AG09309 (cell line): ENCODE measurements at places on chromosomes 7 and 10.

DNA sequence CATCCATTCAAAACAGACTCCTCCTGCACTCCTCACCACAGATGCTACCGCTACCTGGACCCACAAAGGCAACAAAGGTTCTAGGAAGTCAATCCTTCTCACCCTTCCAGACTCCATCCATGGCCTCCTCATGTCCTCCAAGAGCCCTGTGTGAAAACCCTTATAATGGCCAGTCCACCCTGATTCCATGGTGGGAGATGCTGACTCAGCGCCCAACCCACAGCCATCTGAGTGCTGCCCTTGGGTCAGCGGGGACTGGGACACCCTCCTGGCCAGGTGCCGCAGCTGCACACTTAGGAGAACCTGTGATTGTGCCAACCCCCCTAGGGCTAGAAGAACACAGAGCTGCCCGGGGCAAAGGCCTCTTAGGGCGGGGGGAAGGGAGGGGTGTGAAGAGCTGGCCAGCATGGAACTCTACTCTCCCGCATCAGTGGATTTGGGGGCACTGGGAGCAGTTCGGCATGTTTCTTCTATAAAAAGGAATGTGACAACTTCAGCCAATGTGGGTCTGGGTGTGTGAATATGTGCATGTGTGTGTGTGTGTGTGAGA lies 25.4 kb downstream of the TMEM273 start:
- DNase-seq = no peak

- DNase-seq = no peak
Observed at GRCh38 chr10:62738916-62739315, 65.6 kb upstream of the ADO start.

DNA sequence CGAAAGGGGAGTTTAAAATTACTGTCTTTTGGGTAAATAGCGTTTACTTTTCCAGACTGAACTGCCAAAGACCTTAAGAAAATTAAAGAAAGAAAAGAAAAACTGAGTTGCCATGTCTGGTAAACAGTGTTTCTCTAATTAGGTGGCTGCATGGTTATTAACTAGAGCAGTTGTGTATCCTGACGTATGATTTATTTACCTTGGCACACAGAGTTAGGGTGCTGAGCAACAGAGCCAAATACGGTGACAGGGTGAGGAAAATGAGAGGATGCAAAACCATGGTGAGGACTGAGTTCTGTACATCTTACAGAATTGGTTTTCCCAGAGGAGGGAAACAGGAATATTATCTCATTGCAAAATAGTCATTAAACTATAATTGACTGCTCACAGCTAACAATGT lies 546.4 kb upstream of the FZD8 start:
- no peak for DNase-seq

GRCh38 chr7:133837224-133837623 lies 289.9 kb upstream of the LRGUK start:
- no peak for DNase-seq

DNA sequence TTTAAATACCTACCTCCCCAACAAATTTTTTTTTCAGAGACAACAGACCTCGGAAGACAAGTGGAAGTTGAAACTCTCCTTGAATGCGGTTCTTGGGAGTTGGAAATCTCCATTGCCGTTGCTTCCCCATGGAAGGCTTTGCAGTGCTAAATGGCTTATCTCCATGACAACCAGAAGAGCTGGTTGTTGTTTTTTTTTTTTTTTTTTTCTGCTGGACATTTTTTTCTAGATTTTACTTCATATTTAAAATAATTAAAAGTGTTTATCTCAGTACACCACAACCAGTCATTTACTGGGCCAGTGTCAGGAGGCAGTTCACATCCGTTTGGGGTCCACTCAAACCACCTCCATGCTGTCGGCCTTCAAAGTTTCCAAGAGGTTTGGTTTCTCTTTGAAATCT lies 348.5 kb upstream of the PRKCQ start:
- DNase-seq = no peak

DNA sequence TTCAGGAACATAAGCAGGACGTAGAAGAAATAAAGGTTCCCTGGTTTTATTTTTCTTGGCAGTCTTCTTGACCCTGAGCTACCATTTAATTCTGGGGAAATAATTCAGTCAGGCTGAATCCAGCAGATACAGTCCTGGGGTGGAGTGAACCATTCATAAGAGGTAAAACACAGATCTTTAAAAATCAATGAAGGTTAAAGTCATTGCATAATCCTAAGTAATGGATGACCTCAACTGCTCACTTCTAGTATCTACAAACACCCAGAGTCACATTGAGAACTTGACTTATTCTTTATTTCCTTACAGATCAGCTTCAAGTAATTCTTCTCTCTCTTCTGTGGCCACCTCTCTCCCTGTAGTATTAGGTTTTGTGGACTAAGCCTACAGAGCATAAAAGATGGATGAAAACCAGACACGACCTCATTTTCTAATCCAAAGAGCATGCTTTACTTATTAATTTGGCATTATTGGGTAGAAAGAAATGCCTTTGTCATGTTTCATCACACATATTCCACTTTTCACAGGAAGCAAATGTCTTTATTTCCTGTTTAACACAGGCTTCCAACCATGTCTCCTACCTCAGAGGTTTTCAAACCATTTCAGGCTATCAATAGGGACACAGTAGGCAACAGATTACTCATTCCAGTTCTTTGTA lies 182.3 kb upstream of the IMMP2L start:
- no peak for DNase-seq

GRCh38 chr10:132838346-132838970 lies 52.5 kb upstream of the NKX6-2 start:
- no peak for DNase-seq

DNA sequence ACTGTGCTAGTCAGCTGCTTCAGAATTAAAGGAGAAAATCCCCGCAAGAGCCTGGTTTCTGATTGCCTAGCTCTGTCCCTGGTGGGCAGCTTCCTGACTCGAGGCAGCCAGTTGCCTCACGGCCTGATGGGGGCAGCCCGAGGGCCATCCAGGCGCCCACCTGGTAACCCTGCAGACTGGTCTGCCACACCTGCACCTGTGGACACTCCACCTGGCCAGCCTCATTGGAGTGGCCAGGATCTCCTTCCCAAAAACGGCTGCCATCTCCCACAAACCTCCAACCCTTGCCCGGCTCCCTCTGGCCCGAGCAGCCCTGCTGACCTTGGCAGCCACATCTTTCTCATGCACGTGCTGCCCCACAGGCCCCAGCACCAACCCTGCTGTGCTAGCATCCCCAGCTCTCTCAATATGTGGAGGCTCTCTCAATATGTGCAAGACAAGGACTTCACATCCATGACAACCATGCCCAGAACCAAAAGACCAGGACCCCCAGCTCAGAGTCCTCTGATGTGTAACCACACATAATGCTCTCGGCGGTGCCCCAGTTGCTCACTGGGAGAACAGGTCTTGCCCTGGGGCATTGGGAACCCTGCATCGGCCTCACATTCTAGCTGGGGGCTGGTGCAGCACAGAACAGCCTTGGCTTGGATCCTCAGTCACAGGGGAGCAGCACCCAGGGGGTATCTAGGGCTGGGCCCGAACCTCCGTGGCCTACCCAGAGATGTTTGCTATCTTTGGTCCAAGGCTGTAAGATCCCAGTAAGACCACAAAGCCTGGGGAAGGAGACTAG lies 14.6 kb downstream of the DRGX start:
- DNase-seq = no peak

DNA sequence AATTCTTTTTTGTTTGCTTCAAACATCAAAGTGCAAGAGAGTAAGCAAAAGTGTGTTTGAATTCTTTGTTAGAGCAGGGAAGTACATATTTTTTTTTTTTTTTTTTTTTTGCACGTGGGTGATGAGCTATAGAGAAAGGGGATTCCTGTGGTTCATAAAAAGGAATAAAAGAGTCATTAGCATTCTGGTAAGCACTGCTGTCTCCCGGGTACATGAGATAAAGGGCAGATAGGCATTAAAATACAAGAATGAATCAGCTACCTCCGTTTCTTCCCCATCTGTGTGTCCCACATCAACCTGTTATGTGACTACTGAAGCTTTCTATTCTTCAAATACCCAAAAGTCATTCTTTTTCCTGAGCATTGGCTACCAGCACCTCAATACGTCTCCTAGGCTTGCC lies 102.4 kb upstream of the SEMA3D start:
- DNase-seq = no peak

GRCh38 chr7:76296743-76297740 lies 5.4 kb upstream of the HSPB1 start:
- DNase-seq = peak; percentile 83

GRCh38 chr10:85851325-85851724 lies 515.3 kb downstream of the GRID1 start:
- DNase-seq = no peak

DNA sequence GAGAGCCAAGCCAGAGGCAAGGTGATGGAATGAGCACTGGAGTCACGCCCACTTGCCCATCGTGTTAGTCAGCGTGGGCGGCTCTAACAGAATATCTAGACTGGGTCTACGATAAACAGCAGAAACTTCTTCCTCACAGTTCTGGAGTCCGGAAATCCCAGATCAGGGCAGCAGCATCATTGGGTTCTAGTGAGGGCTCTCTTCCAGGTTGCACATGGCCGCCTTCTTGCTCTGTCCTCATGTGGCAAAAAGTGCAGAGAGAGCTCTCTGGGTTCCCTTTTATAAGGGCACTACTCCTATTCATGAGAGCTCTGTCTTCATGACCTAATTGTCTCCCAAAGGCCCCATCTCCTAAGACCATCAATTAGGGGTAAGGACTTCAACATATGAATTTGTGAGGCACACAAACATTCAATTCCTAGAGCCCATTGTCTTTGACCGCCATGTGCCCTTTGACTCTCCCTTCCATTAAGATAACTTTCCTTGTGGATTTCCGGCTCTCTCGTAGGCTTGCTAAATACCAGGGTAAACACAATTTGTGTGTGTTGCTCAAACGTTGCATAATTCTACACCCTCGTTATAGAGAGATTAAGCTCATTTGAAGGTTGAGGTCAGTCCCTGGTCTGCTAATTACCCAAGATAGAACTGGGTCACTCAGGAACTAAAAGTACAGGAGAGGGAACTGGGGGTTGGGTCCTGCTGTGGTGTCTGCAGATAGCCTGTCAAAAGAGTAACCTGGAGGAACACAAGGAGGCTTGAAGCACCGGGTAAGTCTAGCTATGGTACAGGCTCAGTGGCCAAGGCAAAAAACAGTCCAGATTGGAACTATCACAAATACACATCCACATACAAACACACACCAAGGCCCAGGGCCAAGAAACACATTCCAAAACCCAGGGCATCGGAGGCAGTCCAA lies 28.7 kb upstream of the USP6NL start:
- DNase-seq = no peak

DNA sequence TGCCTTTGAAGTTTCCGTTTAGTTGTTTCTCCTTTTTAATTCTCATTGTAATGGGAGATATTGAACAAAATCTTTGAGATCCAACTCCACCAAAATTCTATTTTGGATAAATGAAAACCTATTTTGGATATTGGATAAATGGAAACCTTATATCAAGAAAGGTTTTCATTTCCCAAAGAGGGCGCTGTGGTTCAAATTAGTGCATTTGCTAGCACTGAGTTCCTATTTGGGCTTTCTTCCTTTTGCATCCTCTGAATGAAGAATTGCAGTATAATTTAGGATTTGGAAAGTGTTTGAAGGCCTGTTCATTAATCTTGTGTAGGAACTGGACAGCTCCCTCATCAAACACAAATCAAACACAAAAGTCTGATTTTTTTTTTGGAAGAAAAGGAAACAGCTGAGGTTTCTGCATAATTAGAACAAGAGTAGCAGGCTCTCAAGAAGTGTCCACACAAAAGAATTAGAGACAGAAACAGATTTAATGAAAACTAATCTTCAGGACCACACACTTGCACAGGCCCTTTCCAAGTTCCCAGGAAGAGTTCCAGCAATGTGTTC lies 80.8 kb upstream of the KLF14 start:
- peak; percentile 10 for DNase-seq

GRCh38 chr7:82705517-82706260 lies 262.1 kb upstream of the CACNA2D1 start:
- DNase-seq = no peak

DNA sequence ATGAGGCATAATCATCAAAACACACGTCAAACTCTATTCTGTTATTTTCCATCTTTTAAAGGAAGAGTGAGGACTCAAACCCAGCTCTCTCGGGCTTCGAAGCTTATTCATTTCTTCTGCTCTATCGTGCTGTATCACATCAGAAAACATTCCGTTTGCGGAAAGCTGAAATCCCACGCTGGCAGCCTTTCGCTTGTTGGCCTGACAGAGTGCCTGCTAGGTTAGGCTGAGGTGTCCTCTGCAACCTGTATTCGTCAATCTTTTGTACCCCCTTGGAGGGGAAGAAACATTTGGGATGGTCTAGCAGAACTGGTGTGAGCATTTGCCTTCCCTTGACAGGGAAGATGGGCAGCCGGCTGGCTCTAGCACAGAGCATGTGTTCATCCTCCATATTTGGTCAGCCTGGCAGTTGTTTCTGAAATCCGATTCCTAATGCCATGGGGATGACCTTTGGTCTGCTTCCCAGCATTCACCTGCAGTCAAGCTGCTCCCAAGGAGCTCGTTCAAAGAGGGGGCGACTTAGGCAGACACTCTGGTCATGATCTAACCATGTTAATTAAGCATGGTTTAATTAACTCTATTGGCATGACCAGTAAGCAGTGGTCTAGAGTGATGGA lies 55.2 kb downstream of the TACC2 start:
- DNase-seq = no peak

DNA sequence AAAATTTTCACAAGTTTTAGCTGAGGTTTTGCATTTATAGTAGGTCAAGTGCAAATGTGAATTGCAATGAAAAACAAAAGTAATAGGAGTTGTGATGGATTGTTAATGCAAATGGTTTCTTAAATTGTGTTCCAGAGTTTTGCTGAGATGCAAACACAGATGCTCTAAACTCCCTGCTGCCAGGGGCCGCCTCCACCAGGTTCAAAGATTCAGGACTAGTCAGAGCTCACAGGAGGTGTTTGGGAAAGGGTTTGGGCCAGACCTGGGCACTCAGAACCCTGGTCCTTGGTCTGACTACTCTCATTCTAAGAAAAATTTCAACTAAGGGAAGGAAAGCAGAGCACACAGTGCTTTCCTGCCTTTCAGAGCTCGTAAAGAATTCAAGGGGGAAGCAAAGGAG lies 193.1 kb downstream of the CCSER2 start:
- no peak for DNase-seq

- DNase-seq = peak; percentile 73
Observed at GRCh38 chr7:137771679-137772078, 75.1 kb downstream of the DGKI start.
